H1 (cell line): ENCODE measurements at places on chromosomes 11 and 22. TPM values are rescaled to one million over a fixed set of nuclear protein-coding genes. Genes with fewer than 3 reads are reported as not detected.

P2RX6 gene
- total RNA-seq = not detected in 2 replicates

SCO2 gene
- total RNA-seq = 2.2 TPM in 1 of 2 replicates, not detected in the other

OSBPL5 gene
- 7.9 and 9.9 TPM in 2 replicates for total RNA-seq

ZNF280A gene
- 0.48 and 0.61 TPM in 2 replicates for total RNA-seq

MMP27 gene
- not detected in 2 replicates for total RNA-seq

SEC14L6 gene
- 0.63 and 0.80 TPM in 2 replicates for total RNA-seq

SAA4 gene
- not detected in 2 replicates for total RNA-seq

VSIG10L2 gene
- total RNA-seq = not detected in 2 replicates

DNA sequence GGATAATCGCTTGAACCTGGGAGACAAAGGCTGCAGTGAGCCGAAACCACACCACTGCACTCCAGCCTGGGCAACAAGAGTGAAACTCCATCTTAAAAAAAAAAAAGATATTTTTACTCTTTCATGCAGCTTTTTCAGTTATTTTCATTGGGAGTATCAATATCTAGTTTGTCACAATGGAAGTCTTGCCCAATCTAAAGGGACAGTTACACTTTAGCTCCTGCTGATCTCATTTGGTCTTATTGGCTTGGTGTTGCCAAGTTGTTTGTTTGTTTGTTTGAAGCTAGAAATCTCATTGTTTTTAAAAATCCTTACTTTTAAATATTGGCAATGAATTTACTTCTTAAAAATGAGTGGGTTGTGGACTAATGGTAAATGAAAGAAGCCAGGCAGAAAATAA is 24.7 kb downstream of the CEP295 start:
- no peak for DNase-seq
- H3K4me1 ChIP-seq = no peaks in the 10 kb centered on the region
- no peaks in the 10 kb centered on the region for H3K27me3 ChIP-seq

DNA sequence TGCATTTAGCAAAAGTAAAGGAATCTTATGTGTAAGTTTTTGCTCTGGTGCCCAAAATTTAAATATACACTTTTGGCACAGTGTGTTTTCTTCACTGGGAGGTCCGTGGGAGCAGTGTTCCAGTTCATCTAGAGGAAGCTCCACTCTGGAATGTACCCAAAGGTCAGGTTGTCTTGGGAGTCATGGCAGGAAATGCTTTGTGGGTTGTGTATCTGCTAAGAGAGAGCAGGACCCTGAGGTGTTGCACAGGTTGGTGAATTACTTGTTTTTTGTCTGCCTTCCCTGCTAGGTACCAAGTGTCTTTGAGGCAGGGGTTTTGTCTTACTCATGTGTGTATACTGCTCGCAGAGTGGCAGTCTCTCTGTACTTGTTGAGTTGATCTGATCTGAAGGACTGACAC is 37.3 kb downstream of the DIXDC1 start:
- H3K27me3 ChIP-seq = no peaks in the 10 kb centered on the region
- no peak overlapping the region for H3K27ac ChIP-seq
- H3K4me3 ChIP-seq = no peak overlapping the region
- DNase-seq = no peak
- H3K36me3 ChIP-seq = no peaks in the 10 kb centered on the region; the same call in 1 of the 2 replicates

- H3K36me3 ChIP-seq = no peaks in the 10 kb centered on the region
- peaks cover 8% of the 10 kb centered on the region for H3K4me1 ChIP-seq
- no peaks in the 10 kb centered on the region for H3K27me3 ChIP-seq
- DNase-seq = peak; percentile 69
- H3K27ac ChIP-seq = peak overlapping the region; percentile 73
- no peak overlapping the region for H3K4me3 ChIP-seq
Observed at GRCh38 chr22:24968066-24968561, 15.6 kb downstream of the KIAA1671 start.

DNA sequence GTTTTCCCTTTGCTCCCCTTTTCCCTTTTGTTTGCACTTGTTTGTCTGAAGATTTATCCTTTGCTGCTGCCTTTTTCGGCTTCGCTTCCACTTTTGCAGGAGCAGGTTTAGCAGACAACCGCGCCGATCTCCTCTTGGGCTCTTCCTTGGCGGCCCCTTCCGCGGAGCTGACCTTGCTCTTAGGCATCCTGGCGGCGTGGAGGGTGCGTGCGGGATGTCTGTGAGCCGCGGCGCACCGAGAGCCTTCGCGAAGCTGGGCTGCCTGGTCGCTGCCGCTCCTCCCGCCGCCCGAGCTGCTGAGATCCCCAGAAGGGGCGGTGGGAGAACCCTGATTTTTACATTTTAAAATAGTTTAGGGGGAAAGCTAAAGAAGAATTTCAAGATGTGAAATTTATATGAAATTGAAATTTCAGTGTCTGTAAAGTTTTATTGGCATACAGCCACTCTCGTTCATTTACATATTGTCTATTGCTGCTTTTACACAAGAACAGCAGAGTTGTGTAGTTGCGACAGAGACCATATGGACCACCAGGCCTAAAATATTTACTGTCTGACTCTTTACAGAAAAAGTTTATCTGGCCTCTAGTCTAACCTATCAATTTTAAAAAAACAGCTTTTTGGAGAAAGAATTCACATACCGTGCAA is 105.2 kb upstream of the RRM1 start:
- no peaks in the 10 kb centered on the region for H3K4me1 ChIP-seq
- no peaks in the 10 kb centered on the region; the same call in 1 of the 2 replicates for H3K27me3 ChIP-seq
- no peaks in the 10 kb centered on the region for H3K36me3 ChIP-seq
- DNase-seq = peak; percentile 60
- H3K27ac ChIP-seq = no peak overlapping the region

DNA sequence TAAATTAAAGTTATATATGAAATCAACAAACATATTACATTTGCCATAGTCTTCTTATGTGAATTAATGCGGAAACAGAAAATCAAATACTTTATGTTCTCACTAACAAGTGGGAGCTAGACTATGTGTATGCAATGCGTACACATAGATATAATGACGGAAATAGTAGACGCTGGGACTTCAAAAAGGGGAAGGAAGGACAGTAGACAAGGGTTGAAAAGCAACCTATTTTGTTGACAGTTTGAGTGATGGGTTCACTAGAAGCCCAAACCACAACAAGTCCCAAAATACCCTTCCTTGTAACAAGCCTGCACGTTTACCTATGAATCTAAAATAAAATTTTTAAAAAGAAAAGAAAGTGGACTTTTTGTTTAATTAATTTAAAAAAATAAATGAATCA is 430.8 kb upstream of the CNTN5 start:
- H3K27ac ChIP-seq = no peak overlapping the region
- H3K27me3 ChIP-seq = no peaks in the 10 kb centered on the region
- no peaks in the 10 kb centered on the region for H3K36me3 ChIP-seq
- H3K4me3 ChIP-seq = no peak overlapping the region
- DNase-seq = no peak

DNA sequence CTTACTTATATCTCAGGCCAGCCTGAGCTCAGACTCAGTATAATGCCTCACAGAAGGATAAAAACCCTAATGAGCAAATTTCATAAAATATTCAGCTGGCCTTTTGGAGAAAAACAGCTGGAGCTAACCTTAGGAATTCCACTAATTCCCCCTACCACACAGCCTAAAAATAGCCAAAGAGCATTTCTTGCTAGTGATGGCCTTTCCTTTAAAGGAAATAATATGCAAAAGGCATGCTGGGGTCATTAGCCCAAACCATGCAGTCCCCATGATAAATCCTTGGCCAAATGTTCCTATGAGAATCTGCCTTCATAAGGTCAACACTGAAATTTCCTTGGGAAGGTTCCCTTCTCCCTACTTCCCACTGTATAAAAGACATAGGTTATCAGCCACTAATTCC is 38.2 kb downstream of the SYTL2 start:
- DNase-seq = no peak
- H3K4me1 ChIP-seq = peaks cover 6% of the 10 kb centered on the region; the same call in 1 of the 2 replicates
- H3K36me3 ChIP-seq = no peaks in the 10 kb centered on the region
- no peak overlapping the region for H3K4me3 ChIP-seq
- no peak overlapping the region for H3K27ac ChIP-seq

DNA sequence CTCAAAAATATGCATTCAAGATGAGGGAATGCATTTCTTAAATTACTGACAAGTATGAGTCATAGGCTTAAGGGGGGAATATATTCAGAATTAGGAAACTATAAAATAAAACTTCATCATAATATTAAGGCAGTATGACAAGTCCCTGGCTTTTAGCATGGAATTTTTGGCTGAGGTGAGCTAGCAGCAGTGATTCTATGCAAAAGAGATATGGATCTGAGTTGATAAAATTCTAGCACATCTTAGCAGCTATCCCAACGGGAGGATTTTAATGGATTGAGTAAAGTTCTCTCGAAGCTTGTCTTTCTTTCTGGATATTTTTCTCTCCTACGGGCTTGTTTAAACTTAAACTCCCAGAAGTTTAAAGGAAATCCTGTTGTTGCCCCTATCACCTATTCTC is 1.2 kb downstream of the OR51Q1 start:
- H3K4me3 ChIP-seq = no peak overlapping the region
- no peaks in the 10 kb centered on the region for H3K4me1 ChIP-seq
- no peaks in the 10 kb centered on the region for H3K27me3 ChIP-seq
- no peaks in the 10 kb centered on the region for H3K36me3 ChIP-seq

DNA sequence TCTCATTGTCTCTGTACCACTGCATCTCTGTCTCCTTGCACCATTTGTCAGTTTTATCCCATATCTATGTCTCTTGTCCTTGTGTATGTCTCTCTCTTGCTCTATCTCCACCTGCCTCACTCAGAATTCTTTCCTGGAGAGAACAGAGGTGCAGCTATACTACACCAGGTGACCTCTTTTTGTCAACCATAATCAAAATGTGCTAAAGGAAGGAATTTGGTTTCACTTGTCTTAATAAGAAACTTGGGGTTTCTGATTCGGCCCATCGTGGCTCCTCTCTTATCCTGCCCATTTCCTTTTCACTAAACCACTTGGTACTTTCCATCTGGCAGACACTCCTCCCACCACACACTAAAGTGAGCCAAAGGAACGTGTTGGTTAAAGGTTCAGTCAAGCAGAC is 2.0 kb upstream of the C11orf42 start:
- no peak for DNase-seq
- no peak overlapping the region for H3K27ac ChIP-seq
- no peaks in the 10 kb centered on the region for H3K27me3 ChIP-seq
- H3K4me3 ChIP-seq = no peak overlapping the region

DNA sequence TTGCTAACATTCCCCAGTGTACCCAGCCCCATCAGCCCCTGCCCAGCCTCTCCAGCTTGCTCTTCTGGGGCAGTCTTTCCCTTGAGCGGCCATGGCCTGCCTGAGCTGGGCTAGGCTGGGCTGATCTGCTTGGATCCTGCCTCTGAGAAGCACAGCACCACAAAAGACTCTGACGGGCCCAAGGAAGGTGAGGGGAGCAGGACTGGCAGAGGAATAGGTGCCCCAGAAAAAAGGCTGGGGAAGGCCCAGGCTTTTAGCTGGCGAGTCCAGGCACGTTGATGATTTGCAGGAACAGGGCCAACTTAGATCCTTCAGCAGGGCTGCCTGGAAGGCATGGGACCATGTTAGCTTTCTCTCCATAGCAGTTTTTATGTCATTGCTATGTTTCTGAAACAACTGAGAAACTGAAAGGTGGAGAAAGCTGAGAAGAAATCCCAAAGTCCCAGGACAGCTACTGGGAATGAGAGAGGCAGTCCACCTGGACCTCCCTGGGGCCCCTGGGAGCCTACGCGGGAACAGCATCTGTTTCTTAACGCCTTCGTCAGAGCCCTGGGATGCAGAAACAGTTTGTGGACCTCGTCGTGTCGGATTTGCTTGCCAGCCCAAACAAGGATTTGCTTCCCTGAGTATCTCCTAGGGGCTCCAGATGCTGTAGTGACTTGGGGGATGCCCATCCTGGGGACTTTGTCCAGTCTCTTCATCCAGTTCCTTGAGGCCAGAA is 24.4 kb upstream of the FXYD6 start:
- H3K4me1 ChIP-seq = no peaks in the 10 kb centered on the region
- H3K36me3 ChIP-seq = no peaks in the 10 kb centered on the region
- DNase-seq = no peak
- H3K27me3 ChIP-seq = no peaks in the 10 kb centered on the region
- H3K27ac ChIP-seq = no peak overlapping the region
- H3K4me3 ChIP-seq = no peak overlapping the region

- H3K4me3 ChIP-seq = no peak overlapping the region
- H3K27ac ChIP-seq = no peak overlapping the region
- H3K27me3 ChIP-seq = no peaks in the 10 kb centered on the region
- H3K36me3 ChIP-seq = no peaks in the 10 kb centered on the region
- H3K4me1 ChIP-seq = peaks cover 12% of the 10 kb centered on the region
Observed at GRCh38 chr22:17972385-17973191, 51.8 kb downstream of the MICAL3 start.

DNA sequence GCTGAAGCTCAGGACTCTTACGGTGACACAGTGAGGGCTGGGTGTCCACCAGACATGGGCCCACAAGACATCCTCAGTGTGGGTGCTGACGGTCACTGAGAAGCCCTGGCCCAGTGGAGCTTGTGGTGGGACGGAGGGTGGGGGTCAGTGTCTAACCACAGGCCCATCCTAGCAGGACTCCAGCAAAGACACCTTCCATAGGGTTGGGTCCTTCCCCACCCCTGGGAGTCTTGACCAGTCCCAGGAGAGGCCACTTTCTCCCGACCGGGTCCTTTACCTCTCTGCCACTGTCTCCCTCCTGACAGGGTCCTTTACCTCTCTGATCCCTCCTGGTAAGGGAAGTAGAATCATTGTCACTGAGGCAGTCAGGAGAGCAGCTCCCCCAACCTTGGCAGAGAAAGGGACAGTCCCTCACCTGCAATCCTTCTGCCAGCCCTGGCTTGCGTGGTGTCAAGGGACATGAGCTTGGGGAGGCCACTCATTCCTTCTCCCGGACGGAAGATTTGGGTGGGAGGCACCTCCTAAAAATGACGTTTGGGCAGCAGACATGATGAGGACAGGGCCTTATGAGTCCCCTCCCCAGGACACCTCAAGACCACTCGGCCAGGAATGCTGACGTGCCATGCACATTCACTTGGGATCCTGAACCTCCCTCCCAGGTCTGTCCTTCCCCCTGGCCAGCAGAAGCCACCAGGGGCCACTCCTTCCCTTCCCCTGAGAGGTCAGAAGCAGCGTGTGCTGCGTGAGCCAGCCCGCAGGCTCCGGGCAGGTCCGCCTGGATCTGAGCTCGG is 91.5 kb upstream of the FGF3 start:
- no peak for DNase-seq
- no peak overlapping the region for H3K27ac ChIP-seq
- no peaks in the 10 kb centered on the region for H3K36me3 ChIP-seq
- no peaks in the 10 kb centered on the region; the same call in 1 of the 2 replicates for H3K4me1 ChIP-seq
- no peak overlapping the region for H3K4me3 ChIP-seq
- H3K27me3 ChIP-seq = no peaks in the 10 kb centered on the region; the same call in 1 of the 2 replicates

DNA sequence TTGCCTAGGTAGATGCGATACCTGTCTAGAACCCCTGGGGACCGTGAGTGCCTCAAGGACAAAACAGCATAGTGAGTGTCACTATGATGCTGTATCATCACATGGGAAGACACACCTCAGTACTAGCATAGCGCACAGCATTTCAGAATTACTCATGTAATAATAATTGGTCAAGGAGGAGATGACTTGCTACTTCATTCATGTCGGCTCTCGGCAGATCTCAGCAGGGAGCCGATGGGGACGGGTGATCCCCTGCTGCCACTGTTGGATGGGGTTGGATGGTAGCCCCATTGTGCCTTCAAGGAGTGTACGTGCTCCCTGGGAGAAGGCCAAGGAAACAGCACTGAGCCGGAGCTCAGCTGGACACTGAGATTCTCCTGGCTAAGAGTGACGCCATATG is 186.9 kb downstream of the EFCAB6 start:
- H3K27ac ChIP-seq = no peak overlapping the region
- DNase-seq = no peak
- H3K27me3 ChIP-seq = no peaks in the 10 kb centered on the region
- no peak overlapping the region for H3K4me3 ChIP-seq
- H3K4me1 ChIP-seq = peaks cover 7% of the 10 kb centered on the region; the same call in 1 of the 2 replicates
- no peaks in the 10 kb centered on the region for H3K36me3 ChIP-seq

- no peak overlapping the region for H3K4me3 ChIP-seq
- no peak overlapping the region for H3K27ac ChIP-seq
- H3K27me3 ChIP-seq = no peaks in the 10 kb centered on the region
- no peaks in the 10 kb centered on the region for H3K36me3 ChIP-seq
- no peak for DNase-seq
- peaks cover 3% of the 10 kb centered on the region for H3K4me1 ChIP-seq
Observed at GRCh38 chr11:12284316-12285050, 92.9 kb upstream of the PARVA start.
